NCI-H69 (cell line): ENCODE measurements at places on chromosomes 16 and 17.
A peak's percentile ranks its signal among the peaks of the same experiment; 100 is the strongest.

DNA sequence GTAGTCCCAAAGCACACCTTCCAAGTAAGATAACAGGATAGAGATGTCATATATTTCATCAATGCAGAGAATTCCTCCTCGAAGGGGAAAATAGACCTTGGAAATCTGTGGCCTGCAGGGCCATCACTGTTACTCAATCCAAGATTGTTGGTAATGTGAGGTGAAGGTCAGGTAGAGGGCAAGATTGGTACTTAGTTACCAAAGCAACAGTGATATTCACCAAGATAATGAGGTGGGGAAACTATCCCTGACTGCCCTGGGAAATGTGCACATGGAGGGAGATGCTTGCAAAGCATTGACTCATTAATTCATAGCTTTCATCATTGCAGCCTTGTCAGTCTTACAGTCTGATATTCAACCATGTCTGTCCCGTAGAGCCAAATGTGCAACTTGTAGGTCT, 234.1 kb upstream of the MON1B start:
- DNase-seq: no peak

DNA sequence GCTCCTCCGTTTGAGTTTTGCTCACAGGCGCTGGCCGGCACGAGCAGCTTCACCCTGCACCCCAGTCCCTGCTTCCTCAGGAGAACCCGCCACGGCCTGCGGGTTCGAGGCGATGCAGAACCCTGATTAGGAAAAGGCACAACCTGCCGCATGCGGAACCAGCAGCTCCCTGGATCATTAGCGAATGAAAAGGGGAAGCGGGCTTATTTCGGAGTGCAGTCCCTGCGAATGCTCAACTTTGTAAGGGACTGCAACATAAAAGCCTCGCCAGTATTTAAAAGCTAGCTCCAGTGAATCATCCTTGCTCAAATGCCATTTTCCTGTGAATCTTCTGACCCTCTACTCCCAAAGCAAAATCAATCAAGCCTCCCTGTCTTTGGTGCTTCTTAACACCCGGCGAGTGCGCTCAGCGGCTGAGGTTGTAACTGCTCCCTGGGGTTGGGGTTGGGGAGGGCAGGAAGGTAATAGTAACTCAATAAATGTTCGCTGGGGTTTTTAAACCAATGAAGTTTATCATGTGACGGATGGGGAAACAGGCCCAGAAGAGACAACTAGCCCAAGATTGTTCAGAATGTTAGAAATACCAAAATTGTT, 678 bp upstream of the AKAP10 start:
- DNase-seq: no peak

DNA sequence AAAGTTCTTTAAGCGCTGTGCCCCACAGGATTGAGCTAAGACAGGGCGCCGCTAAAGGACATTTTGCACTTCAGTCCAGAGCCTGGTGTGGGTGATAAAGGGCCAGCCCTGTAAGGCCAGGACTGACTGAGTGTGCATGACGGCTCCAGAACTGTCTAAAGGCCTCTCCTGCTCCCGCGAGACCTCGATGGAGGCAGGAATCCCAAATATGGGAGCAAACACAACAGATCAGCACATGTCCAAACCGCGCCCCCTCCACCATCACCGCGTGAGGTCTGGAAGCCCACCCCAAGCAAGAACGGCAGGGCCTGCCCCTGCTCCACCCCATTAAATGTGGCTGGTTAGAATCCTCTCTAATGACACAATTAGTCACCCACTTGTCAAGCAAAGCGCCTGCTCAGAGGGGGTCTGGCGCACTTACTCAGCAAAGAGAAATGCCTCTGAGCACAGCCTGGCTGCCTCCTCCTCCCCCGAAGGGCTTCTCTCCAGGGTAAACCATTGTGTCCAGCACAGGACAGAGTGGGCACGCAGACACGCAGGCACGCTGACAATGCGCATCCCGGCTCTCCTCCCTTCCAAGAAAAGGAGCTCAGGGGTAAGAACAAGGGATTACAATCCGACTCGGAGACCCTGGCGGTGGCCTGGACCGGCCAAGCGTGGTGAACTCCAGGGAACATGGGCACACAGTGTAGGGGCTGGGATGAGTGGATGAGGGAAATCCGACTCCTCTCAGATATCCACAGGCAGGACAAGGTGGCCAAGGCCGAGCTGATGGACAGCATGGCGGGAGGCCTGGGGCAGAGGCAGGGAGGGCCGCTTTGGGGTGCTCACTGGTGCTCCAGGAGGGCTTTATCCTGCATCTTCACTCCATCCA, 1.5 kb downstream of the MXRA7 start:
- DNase-seq: peak; percentile 69

DNA sequence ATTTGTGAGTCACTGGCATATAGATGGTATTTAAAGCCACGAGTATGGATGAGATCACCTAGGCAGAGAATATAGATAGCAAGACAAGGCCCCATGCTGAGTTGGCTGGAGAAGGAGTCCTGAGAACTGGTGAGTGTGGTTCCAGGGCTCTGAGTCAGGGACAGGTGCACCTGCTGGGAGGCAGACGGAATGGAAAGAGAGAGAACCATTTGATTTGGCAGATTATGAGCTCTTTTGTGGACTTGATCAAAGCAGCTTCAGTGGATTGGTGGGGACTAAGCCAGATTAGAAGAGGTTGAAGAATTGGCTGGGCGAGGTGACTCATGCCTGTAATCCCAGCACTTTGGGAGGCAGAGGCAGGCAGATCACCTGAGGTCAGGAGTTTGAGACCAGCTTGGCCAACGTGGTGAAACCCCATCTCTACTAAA, 4.3 kb upstream of the C16orf92 start:
- DNase-seq: peak; percentile 31

DNA sequence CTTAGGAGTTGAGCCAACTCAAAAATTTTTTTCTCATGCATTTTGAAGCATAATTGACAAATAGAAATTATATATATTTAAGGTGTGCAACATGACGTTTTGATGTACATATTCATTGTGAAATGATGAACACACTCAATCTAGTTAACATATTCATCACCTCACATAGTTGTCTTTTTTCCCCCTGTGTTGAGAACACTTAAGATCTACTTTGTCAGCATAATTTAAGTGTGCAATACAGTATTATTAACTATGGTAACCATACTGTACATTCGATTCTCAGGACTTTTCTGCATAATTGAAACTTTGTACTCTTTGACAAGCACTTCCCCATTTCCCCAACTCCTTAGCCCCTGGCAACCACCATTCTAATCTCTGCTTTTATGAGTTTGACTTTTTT, 192.2 kb upstream of the ZKSCAN2 start:
- no peak for DNase-seq

DNA sequence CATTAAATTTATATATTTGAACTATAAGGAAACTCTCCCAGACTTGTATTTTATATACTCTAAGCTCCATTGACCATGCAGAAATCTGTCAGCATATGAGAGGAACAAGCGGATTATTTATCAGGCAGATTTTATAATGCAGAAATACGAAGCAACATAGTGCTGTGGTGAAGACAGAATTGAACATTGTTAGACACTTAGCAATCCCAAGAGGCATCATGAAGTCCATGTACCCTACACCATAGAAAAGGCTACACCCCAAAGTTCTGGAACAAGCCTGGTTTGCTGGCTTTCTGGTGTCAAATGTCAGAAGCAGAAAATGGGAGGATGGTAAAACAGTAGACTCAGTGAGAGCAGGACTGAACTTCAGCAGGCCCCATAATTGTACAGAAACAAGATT, 241.1 kb downstream of the PRKCA start:
- DNase-seq: no peak

GRCh38 chr17:58960068-58960467, 146.6 kb downstream of the TRIM37 start:
- peak; percentile 63 for DNase-seq

DNA sequence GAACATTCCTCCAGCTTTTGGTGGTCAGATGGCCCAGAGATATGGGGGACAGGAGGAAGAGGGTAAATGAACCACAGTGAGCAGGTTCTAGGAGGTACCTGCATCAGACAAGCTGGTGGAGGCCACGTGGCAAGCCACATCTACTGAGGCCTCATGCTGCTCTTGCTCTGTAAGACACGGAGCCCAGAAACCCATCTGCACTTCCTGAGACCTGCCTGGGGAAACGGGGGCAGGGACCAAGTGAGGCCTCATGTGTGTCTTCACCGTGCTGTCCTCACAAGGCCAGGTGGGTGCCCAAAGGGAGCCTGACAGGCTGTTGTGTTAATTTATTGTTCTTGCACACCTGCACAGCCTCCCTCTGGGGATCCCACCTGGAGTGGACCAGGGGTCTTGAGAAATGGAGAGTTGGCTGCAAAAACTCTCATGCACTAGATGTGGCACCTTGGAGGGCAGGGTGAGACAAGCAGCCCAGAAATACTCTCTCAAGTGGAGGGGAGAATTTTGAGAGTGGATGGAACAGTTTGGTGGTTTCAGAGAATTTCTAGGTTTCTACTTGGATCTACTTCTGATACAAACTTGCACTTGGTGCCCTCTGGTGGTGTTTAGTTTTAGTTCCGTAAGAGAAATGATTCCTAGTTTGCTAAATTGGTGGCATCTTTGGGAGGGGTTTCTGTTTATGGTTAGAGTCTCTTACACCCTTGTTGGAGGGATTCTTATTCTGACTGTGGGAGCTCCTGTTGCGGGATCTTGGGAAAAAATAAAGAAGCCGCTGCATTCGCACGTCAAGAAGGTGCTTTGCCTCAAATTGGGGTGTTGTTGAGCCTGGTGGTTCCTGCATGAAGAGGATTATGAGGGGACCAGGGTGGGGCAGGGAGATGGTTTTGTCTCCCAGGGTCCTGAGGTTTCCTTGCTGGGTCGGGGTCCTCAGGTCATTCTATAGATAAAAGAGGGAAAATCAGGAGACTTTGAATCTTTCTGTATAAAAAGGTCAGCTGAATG, 47.5 kb downstream of the SLC6A2 start:
- DNase-seq: peak; percentile 27

GRCh38 chr17:44350733-44351226, 5.7 kb downstream of the GRN start:
- DNase-seq: peak; percentile 67

DNA sequence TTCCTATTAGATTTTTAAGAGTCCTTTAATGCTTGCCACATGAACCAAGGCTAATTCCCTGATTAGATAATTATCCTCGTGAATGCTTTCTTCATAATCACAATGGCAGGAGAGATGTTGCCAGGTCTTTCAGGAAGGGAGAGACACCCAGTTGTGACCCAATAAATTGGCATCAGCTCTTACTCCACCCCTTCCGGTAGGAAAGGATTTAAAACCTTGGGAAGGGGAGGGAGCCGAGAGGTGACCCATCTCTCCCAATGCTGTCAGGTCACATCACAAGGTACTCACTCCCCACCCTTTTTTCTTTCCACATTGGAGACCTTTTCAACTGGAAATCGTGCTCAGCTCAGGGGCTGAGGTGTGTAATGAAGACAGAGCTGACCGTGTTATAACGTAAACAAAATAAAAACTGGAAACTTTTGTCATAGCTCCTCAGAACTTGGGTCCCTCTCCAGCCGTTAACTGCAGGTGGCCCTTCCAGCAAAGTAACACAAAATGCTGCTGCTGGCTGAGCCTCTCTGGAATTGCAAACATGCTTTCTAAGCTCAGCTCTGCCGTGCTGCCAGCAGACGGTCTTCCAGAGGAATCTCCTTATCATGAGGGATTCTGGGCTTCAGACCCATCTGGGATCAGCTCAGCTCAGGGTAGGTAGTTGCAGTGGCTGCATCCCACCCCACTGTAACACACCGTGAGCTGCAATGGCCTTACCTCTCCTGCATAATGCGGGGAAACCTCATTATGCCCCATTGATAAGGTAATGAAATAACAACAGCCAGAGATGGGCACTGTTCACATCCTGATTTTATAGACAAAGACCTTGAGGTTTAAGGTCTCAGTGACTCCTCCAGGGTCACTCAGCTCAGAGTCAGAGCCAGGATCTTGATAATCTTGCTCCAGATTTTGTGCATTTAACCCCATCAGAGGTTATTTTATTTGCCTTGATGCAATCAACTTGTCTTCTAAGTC, 15.6 kb downstream of the TMEM100 start:
- DNase-seq: peak; percentile 60

GRCh38 chr17:76994237-76994637, 126.0 kb downstream of the MGAT5B start:
- peak; percentile 75 for DNase-seq

DNA sequence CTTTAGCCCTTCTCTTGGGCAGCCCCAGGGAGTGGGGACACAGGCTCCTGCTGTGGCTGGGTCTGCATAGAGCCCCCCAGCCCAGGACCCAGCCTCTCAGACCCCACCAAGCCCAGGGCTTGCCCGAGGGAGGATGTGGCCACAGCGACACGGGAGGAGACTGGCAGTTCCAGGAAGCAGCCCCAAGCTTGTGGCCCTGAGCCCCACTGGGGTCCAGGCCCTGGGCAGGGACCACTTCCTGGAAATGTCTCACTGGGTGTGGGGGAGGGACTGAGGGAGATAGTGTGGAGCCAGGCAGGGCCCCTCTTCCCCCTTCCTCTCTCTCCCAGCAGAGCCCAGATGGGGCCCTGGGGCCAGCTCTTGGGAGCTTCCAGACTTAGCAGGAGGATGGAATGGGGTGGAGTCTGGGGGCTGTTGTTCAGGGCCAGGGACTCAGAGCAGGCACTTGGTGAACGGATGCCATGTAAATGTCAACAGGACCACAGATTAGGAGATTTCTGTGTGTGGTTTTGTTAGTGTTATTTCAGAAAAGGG, 35.3 kb downstream of the ADGRG5 start:
- DNase-seq: no peak

DNA sequence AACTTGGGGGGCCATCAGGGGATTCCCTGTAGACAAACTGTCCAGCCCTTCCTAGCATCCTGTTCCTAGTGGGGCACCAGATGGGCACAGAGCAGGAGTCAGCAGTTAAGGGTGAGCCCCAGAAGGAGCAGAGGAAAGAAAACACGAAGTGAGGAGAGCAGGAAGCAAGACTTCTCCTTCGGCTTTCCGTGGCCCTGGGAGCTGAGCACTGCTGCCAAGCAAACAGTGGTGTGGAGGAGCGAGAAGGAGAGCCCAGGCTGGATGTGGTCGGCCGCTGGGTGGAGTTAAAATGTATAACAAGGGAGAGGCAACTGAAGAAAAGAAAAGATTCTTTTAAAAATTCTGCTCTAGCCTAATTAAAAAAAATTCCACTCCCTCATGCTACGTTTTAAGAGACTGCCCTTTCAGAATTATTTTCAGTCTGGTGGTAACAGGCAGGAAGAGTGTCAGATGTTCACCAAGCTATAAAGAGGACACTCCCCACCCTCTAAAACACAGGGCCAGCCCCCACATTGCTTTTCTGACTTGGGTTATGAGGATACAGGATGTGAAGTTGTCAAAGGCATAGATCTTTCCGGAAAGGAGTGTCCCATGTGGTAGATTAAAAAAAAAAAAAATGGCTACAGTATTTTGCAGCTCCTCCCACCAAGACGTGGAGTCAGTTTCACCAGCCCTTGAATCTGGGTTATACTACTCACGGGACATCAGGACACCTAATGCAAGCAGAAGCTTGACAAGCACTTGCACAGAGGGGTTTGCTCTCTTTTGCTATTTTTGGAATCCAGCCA, 74.9 kb upstream of the ZFHX3 start:
- no peak for DNase-seq
